ENCODE measurements at places on chromosomes 3 and 15. TPM values are rescaled to one million over a fixed set of nuclear protein-coding genes. Genes with fewer than 3 reads are reported as not detected.

The RFX7 gene
- polyA plus RNA-seq, result 8.3 TPM

The CPLX3 gene
- not detected for polyA plus RNA-seq

The SGO1 gene
- 3.7 TPM for polyA plus RNA-seq

The AHSG gene
- 0.94 TPM for polyA plus RNA-seq

The SNX22 gene
- polyA plus RNA-seq, result 0.05 TPM

The TMEM212 gene
- polyA plus RNA-seq, result not detected

The GOLGA8N gene
- polyA plus RNA-seq, result 0.26 TPM

The CCDC51 gene
- 46.3 TPM for polyA plus RNA-seq

The CLRN1 gene
- not detected for polyA plus RNA-seq
